ENCODE measurements at places on chromosomes 12 and 14. TPM values are rescaled to one million over a fixed set of nuclear protein-coding genes. Genes with fewer than 3 reads are reported as not detected.

DNA sequence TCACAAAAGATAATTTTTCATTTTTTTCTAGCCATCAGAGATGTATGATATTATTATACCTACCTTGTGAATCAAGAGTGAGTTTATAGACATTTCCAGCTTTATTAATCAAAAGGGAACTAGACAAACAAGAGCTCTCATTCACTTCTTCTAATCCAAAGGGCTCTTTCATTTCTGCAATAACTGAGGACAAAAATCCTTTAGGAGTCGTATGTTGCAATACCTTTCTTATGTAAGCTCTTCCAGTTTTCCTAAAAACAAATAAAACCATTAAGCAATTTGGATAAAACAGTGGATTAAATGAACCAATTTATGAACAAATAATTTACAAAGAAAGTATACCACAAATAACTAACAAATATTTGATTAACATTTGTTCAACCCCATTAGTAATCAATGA lies 107.1 kb downstream of the CATSPERB start:
- H3K36me3 ChIP-seq = no peaks in the 10 kb centered on the region
- no peak overlapping the region for H3K4me3 ChIP-seq
- DNase-seq = no peak
- H3K27ac ChIP-seq = no peak overlapping the region

DNA sequence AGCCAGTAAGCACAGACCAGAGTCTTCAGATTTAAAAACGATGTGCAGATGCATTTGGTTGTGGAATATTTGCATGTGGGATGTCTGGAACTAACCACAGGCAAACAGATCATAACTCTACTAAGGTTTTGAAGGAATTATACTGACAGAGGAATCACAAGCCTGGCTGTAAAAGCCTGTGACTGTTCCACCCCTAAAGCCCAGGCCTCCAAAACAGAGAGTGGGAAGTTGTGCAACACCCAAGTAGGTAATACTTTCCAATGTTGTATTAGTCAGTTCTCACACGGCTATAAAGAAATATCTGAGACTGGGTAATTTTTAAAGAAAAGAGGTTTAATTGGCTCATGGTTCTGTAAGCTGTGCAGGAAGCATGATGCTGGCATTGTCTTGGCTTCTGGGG lies 68.1 kb upstream of the DCD start:
- no peak overlapping the region for H3K27ac ChIP-seq
- H3K4me1 ChIP-seq = no peaks in the 10 kb centered on the region
- H3K27me3 ChIP-seq = peaks cover 46% of the 10 kb centered on the region
- no peaks in the 10 kb centered on the region for H3K36me3 ChIP-seq
- no peak overlapping the region for H3K4me3 ChIP-seq

- H3K27ac ChIP-seq = no peak overlapping the region
- DNase-seq = no peak
- H3K4me1 ChIP-seq = no peaks in the 10 kb centered on the region
- peaks cover 17% of the 10 kb centered on the region for H3K27me3 ChIP-seq
Observed at GRCh38 chr12:120599672-120600552, 18.7 kb upstream of the POP5 start.

DNA sequence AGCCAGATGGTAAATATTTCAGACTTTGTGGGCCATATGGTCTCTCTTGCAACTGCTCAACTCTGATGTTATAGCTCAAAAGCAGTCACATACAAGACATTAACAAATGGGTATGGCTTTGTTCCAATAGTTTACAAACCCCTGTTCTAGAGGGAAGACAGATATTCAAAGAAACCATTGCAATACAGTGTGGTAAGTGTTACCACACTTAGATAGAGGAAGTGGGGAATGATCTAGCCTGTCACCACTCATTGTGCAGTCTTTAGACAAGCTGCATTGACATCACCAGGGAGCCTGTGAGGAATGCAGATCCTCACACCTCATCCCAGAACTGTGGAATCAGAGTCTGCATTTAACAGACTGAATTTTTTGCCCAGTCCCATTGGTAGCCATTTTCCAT lies 80.0 kb upstream of the RGS6 start:
- H3K36me3 ChIP-seq = peaks cover 2% of the 10 kb centered on the region
- DNase-seq = no peak
- H3K27me3 ChIP-seq = peaks cover 25% of the 10 kb centered on the region
- no peak overlapping the region for H3K27ac ChIP-seq

DNA sequence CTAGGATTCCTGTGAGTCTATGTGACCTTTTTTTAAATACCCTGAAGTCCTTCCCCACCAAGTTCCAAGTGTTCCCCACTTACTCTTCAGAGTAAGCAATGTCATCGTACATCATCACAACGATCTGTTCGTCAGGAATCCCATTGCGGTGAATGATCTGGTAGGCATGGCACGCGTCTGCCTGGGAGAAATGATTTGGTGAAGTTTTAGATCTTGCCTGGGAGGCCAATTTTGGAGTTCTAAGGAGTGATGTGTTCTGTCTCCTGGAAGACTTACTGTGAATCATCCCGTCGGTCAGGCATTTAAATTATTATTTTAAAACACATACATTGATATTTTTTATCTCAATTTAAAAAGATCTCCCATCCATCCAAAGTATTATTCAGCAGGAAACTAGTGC lies 29.8 kb downstream of the LGMN start:
- DNase-seq = no peak
- no peak overlapping the region for H3K27ac ChIP-seq
- H3K36me3 ChIP-seq = no peaks in the 10 kb centered on the region

GRCh38 chr12:124419292-124420040 lies 124.6 kb downstream of the RFLNA start:
- H3K27me3 ChIP-seq = no peaks in the 10 kb centered on the region
- no peak for DNase-seq
- H3K4me3 ChIP-seq = no peak overlapping the region
- no peaks in the 10 kb centered on the region for H3K4me1 ChIP-seq
- H3K36me3 ChIP-seq = peaks cover 28% of the 10 kb centered on the region
- no peak overlapping the region for H3K27ac ChIP-seq

DNA sequence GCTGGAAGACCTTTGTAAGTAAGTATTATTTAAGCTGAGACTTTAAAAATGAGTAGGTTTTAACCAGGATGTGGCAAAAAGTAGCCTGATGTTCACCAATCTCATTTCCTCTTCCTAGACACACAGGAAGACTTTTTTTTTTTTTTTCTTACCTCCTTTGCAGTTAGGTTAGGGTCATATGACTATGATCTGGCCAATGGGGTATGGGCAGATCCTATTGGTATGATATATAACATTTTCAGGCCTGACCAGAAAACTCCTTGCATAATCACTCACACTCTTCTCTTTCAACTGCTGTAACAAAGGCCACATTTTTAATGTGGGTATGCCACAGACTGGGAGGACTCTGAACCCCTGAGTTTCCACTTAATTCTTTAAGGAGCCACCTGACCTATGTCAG lies 2.7 kb upstream of the RPS6KA5 start:
- H3K4me1 ChIP-seq = peaks cover 63% of the 10 kb centered on the region
- peak overlapping the region; percentile 82 for H3K27ac ChIP-seq
- peak; percentile 58 for DNase-seq

- H3K4me3 ChIP-seq = no peak overlapping the region
- no peaks in the 10 kb centered on the region for H3K27me3 ChIP-seq
- H3K27ac ChIP-seq = no peak overlapping the region
- no peaks in the 10 kb centered on the region for H3K36me3 ChIP-seq
- DNase-seq = no peak
Observed at GRCh38 chr12:50647479-50647878, 116.4 kb upstream of the ATF1 start.

- H3K27me3 ChIP-seq = no peaks in the 10 kb centered on the region
- no peak for DNase-seq
- no peaks in the 10 kb centered on the region for H3K36me3 ChIP-seq
- peaks cover 4% of the 10 kb centered on the region for H3K4me1 ChIP-seq
- no peak overlapping the region for H3K27ac ChIP-seq
- no peak overlapping the region for H3K4me3 ChIP-seq
Observed at GRCh38 chr14:75443203-75443969, 15.6 kb downstream of the JDP2 start.

- H3K27ac ChIP-seq = no peak overlapping the region
- DNase-seq = no peak
- H3K4me3 ChIP-seq = no peak overlapping the region
- H3K4me1 ChIP-seq = no peaks in the 10 kb centered on the region
- no peaks in the 10 kb centered on the region for H3K27me3 ChIP-seq
- H3K36me3 ChIP-seq = no peaks in the 10 kb centered on the region
Observed at GRCh38 chr12:86550218-86551145, 294.3 kb upstream of the MGAT4C start.

DNA sequence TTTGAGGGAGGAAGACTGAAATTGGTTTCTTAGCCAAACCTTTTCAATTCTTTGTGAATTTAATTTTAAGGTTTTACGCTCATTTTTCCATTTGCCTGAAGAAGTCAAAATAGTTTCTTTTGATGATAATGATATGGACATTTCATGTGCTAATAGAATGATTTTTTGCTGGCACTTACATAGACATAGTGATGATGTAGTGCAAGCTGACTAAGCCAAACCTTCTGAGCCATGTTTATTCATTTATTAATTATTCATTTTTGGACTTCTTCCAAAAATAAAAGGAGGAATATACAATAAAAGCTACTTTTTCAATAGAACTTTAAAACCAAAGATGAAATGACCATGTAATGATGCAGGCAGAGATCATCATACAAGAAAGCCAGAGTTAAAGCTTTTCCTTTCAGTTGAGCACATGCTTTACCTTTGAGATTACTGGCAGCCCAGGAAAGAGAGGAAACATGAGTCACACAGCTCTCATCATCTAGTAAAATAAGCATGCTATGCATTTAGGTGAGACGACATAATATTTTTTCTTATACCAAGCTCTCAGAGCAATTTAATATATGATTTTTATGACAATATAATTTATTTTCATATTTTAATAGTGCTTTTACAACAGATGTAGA lies 24.8 kb downstream of the KCNA1 start:
- no peaks in the 10 kb centered on the region for H3K4me1 ChIP-seq
- peaks cover 28% of the 10 kb centered on the region for H3K27me3 ChIP-seq
- H3K27ac ChIP-seq = no peak overlapping the region
- no peak for DNase-seq

- DNase-seq = peak; percentile 77
- peaks cover 37% of the 10 kb centered on the region for H3K27me3 ChIP-seq
- H3K36me3 ChIP-seq = no peaks in the 10 kb centered on the region
- H3K27ac ChIP-seq = no peak overlapping the region
- no peak overlapping the region for H3K4me3 ChIP-seq
- H3K4me1 ChIP-seq = peaks cover 8% of the 10 kb centered on the region
Observed at GRCh38 chr14:20530771-20531571, 25.6 kb downstream of the RNASE10 start.

The KLHDC1 gene
- total RNA-seq = 2.6 TPM

The FSCB gene
- total RNA-seq = not detected

The CLEC1A gene
- not detected for total RNA-seq
